ENCODE measurements at places on chromosomes 16 and 17. TPM values are rescaled to one million over a fixed set of nuclear protein-coding genes. Genes with fewer than 3 reads are reported as not detected.

- DNase-seq, result no peak
Observed at GRCh38 chr17:28390563-28390962, 15.4 kb downstream of the SLC46A1 start.

- no peak for DNase-seq
Observed at GRCh38 chr16:62568926-62569325, 532.7 kb upstream of the CDH8 start.

KCTD19 gene
- not detected for total RNA-seq

KRTAP9-4 gene
- total RNA-seq, result not detected
